ENCODE measurements at places on chromosomes 1 and 21.

GRCh38 chr1:185318431-185319138 lies 1.5 kb upstream of the IVNS1ABP start:
- no peak for DNase-seq

DNA sequence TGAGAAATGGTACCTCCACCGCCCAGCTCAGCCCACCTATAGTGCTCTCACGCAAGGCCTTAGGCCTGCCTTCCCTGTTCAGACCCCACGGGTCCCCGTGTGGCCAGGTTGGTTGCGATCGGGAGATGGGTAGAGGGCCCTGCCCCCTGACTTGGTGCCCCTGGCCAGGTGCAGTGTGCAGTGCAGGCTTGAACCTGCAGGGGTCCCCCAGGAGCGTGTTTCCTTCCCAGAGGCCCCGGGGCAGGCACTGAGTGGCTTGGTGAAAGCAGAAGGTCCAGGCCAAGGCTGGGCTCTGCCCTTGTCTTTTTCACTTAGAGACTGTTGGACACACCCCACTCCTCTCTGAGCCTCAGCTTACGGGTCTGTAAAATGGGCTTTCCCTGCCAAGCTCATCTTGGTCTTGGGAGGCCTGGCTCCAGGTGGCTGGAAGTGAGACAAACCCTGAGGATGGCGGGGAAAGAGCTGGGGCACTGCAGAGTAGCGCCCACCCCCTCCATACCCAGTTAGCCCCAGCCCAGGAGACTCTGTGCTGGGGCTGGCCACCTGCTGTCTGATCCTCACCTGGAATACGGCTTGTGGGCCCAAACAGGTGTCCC lies 9.3 kb upstream of the HES5 start:
- no peak for DNase-seq

DNA sequence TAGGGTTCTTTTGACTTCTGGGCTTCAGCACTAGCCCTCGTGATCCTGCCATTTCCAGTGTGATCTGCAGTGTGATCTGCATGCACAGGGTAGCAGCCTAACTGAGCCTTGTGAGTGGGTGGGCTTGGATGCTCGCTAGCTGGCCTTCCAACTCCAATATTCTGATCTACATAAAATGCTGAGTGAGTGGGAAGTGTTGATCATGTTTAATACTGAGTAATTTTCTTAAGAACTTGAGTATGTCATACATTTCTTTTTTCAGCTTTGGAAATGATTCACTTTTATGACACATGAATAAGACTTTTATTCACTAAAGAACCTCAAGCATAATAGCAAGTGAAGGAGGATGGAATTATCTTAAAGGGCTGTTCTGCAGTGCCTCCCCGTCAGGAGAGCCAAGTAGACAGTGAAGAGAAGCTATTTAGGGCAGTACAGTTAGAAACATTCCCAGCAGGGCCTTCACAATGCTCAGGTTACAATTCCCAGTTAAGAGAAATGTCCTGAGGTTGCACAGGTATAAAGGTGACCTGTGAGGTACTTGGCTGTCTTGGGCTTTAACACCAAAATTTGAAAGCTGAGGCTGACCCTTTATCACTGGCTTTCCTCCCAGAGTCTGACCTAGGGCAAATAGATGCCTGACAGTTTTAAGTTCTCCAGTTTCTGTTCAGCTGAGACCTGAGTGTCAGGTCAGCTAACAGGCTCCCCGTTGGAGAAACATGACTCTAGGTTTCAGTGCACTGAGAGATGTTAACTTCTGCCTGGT lies 29.1 kb upstream of the LRRC8C start:
- no peak for DNase-seq

GRCh38 chr1:28956038-28956464 lies 41.7 kb downstream of the EPB41 start:
- no peak for DNase-seq

DNA sequence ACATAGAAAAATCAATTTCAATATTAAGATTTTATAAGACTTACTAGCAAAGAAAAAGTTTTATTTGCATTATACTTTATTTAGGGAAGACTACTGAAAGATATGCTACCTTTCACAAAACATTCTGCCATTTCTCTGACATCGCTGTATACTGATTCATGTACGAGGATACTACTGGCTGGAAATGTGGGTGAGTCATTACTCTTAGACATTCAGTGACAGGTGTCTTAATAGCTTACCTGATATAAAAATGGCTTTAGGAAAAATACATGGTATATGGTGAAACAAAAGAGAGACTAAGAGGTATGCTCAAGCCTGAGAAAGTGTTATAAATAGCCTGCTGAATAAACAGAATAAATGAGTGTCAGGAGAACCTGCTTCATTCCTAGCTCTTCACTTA lies 73.0 kb upstream of the EXO1 start:
- no peak for DNase-seq

- no peak for DNase-seq
These were observed 192.8 kb downstream of the LTN1 start for GRCh38 chr21:28799926-28800325.

GRCh38 chr21:32248571-32249461 lies 30.0 kb downstream of the MIS18A start:
- no peak for DNase-seq

GRCh38 chr1:51264451-51264850 lies 28.4 kb downstream of the RNF11 start:
- DNase-seq = peak; percentile 86

GRCh38 chr1:170318141-170318540 lies 172.4 kb downstream of the NTMT2 start:
- DNase-seq = no peak

DNA sequence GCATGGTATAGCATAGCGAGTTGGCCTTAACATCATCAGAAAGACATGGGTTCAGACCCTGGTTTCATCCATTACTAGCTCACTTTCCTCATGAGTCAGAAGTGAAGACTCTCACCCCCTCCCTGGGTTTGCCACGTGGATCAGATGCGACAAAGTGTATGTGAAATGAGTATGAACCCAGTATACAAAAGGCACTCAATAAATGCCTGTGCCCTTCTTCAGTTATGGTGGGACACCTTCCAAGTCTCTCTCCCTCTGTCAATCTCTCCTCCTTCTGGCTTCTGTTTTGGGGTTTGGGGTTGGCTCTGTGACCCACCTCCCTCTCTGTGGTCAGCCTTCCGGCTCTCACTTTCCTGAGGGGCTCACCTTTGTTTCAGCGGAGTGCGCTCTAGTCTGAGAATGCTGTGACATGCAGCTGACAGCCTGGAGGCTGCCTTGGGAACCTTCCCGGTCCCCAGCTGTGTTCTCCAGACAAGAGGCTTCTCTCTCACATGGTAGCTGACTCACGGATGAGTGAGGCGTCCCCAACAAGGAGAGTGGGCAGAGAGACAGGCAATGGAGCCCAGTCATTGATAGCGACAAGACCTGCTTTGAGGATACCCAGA lies 155.0 kb upstream of the EDN2 start:
- DNase-seq = peak; percentile 64

Data from adipocyte (in vitro differentiated cells).